ACHN (cell line): ENCODE measurements at places on chromosomes 2 and 18.

DNA sequence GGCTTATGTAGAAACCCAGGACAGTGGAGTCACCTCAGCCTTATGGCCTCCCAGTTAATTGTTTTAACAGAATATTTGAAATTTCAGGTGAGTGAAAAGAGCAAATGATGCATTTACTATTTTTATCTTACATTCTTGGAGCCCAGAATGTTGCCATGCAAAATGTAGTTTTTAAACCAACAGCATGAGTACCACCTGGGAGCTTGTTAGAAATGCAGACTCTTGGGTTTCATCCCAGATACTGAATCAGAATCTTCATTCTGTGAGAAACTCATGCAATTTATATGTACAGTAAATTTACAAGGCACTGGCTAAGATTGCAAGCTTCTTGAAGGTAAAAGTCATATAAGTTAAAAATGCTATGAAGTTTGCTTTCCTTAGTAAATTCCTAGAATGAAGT, 654.5 kb upstream of the CDH2 start:
- no peak for DNase-seq

DNA sequence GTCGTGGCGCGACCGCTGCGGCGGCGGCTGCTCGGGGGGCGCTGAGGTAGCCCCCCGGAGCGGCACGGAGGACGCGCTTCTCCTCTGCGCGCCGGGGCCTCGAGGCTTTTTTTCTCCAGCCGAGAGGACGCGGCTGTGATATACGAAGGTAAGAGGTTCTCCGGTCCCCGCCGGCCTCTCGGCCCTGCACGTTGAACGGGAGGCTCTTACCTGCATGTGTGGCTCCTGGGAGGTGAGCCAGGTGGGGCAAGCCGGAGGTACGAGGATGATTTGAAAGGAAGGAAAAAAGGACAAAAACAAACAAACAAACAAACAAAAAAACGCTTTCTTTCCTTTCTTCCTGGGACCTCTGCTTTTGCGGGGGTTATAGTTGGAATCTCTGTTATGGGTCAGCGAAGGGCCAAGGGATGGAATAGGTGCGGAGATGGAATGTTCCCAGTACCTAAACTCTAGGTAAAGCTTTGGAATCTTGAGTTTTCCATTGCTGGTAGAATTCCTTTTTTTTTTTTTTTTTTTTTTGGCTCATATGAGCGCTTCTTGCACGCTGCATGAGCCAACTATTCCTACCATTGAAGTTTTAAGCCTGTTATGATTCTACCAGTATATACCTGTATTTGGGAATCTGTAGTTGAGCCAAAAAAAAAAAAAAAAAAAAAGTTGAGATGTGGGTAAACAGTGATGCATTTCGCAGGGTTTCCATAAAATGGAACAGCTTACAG, 674 bp downstream of the PTPN4 start:
- DNase-seq: no peak

- no peak for DNase-seq
These were observed 354.2 kb downstream of the FBXO15 start for GRCh38 chr18:73793386-73793785.

DNA sequence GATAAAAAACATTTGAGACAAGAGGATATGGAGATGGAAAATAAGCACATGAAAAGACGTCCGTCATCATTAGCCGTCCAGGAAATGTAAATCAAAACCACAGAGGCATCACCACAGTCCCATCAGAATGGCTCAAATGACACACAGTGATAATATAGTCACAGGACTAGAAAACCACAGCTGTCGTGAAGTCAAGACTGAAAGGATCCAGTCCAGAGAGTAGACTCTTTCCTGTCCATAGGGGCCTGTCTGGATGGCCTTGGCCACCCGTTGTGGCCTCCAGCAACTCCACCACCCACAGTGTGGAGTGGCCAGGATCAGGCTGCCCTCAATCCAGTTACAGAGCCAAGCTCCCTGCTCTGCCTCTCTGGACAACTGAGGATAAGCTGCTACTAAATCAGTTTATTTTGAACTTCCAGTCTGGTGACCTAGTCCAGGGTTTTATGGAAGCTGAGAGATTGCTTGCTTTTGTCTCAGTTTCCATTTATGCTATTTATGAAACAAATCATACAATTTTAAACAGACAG, 60.4 kb downstream of the RHOB start:
- no peak for DNase-seq

- DNase-seq: no peak
These were observed 365.4 kb downstream of the SS18 start for GRCh38 chr18:25724997-25725396.

GRCh38 chr2:197883354-197884032, 79.1 kb downstream of the PLCL1 start:
- DNase-seq: no peak

DNA sequence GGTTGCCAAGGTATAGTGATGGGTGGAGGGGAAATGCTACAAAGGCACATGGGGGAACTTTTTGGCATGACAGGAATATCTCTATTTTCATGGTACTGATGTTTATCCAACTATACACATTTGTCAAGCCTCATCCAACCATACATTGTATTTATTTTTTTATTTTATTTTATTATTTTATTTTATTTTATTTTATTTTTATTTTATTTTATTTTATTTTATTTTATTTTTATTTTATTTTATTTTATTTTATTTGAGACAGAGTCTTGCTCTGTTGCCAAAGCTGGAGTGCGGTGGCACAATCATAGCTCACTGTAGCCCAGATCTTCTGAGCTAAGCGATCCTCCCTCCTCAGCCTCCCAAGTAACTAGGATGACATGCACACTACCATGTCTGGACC, 219.1 kb downstream of the ZRANB3 start:
- DNase-seq: no peak

DNA sequence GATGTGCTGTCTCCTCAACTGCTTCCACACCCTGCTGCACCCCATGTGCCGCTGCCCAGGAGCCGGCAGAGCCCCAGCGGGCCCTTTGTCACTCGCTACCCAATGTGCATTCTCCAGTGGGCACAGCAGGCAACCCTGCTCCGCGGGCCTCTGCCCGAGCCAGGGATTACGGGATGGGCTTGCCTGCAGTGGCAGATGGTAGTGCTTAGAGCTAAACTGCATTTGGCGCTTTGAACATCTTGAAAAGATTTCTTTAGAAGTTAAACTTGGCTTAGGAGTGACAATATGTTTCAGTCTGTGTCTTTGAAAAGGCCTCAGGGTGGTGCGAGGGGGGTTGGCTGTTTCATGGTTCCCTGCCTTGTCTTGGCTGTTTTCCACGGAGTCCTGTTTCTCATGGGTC, 84.0 kb upstream of the BOD1L2 start:
- no peak for DNase-seq

DNA sequence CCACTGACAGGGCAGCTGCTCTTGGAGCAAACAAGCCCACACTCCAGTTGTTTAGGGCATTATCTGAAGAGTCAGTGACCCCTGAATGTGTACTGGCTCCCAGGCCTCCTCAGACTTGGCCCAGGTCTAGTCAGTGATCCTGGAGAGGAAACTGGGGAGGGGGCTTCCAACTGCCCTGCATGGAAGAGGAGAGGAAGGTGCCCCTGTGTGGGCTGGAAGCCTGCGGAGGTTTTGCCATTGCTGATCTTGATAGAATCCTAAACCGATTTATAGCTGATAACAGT, 197.4 kb downstream of the MGAT5 start:
- DNase-seq: no peak

- no peak for DNase-seq
These were observed 866.0 kb upstream of the ACVR2A start for GRCh38 chr2:146978577-146979555.

GRCh38 chr2:215850380-215850779, 163.0 kb downstream of the MREG start:
- DNase-seq: no peak

DNA sequence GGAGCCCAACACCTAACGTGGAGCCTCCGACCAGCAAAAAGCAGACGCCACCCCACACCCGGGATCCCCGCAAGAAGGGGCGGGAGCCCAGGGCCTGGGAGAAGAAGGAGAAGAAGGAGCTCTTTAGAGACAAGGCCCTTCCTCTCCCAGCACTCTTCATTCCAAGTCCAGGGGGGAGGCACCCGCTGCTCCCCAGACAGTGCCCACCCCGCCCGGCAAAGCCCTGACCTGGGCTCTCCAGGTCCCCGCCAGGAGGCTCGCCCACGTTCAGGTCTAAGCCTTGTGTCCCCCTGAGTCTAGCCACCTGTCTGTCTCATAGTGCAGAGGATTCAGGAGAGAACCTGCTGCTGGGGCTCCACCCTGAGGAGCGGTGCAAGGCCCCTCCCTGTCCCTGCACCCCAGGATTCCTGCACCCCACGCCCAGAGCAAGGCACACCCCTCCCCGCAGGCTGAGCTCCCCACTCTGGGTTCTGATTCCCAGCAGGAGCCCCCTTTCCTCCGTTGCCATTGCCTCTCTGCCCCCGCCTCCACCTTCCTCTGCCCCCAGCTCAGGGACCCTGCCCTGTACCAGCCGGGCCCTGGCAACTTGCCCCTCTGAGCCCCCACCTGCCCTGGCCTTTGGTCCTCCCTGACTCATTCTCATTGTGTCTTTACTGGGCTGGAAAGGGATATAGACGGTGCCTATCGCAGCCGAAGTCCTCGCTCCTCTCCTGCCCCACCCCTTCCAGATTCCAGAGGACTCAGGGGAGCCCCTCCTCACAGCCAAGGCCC, 33.5 kb upstream of the GPC1 start:
- no peak for DNase-seq
